ENCODE measurements at places on chromosomes 2 and 18. TPM values are rescaled to one million over a fixed set of nuclear protein-coding genes. Genes with fewer than 3 reads are reported as not detected.

The LYG1 gene
- 3.0 TPM for polyA plus RNA-seq

- no peak for DNase-seq
Observed at GRCh38 chr2:184523732-184524131, 74.6 kb upstream of the ZNF804A start.

- DNase-seq, result no peak
Observed at GRCh38 chr2:231523451-231524285, 6.6 kb downstream of the NMUR1 start.

- DNase-seq, result no peak
Observed at GRCh38 chr2:31066551-31066950, 71.7 kb downstream of the GALNT14 start.

DNA sequence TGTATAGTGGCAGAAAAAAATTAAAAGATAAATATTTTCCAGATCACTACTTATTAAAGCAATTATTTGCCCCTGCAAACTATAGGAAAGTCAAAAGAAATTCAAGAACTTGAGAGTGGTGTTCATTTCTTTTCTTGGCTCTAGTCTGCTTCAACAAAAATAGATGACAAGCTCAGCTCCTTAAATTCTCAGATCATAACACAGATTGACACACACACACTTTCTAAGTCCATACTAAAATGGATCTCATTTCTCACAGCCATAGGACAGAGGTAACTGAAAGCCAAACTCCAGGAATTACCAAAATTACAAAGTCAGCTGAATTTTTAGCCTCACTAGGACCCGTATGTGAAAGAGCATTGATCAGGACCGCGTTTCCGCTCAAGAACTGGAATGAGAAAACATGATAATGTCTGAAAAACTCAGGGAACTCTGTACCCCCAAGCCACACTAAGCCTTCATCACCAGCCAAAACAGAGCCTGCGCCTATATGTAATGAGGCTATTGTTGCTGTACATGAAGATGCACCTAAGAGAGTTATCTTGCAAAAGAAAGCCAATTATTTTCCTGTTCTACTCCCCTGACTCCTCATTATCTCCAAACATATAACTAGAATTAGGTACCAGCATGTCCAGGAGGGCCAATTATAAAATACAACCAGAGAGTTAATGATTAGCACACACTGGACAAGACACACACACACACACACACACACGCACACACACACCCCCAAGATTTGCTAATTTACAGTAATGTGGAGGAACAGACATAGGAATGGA is 16.5 kb upstream of the EFR3B start:
- peak; percentile 8 for DNase-seq

DNA sequence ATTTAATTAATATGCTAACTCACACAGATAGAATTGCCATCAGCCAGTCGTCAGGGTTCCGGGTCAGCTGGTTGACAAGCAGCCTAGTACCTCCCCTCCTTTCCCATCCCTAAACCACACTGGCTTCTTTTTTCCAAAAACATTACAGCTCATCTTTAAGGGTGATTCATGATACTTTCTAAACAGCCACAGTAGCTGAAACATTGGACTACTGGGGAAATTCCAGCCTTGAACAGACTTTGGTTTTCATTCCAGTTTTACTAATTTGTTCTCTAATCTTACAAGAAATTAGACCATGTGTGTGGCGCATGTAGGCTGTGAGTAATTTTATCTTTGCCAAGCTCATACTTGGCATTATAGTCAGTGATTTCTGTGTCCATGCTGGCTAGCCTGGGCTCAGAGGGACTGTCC is 110.8 kb downstream of the FMNL2 start:
- no peak for DNase-seq

The IL37 gene
- polyA plus RNA-seq, result not detected

DNA sequence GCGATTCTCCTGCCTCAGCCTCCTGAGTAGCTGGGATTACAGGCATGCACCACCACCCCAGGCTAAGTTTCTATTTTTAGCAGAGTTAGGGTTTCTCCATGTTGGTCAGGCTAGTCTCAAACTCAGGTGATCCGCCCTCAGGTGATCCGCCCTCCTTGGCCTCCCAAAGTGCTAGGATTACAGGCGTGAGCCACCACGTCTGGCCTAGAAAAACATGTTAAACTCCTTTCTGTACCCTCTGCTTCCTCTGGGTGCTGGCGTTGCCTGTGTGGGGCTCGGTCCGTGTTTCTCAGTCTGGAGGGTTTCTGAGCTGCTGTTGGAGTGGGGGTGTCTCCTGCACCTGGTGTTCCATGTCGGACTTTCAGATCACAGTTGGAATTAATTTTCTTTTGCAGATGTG is 17.9 kb downstream of the LDLRAD4 start:
- DNase-seq, result no peak

The VIL1 gene
- polyA plus RNA-seq, result 22.8 TPM

DNA sequence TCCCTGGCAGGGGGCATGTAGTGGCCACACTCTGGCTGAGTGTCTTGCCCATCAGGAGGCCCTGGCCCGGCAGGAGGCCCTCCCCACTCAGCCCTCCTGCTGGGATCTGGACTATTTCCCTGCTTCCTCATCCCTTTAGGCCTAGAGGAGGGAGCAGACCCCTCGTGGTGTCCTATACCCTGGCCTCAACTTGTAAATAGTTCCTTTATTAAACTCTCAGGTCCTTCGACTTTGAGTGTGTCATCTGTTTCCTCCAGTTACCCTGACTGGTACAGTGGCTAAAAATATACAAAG is 166.7 kb upstream of the GLI2 start:
- DNase-seq, result no peak

- DNase-seq, result no peak
Observed at GRCh38 chr2:219636144-219636915, 8.9 kb downstream of the SLC4A3 start.

DNA sequence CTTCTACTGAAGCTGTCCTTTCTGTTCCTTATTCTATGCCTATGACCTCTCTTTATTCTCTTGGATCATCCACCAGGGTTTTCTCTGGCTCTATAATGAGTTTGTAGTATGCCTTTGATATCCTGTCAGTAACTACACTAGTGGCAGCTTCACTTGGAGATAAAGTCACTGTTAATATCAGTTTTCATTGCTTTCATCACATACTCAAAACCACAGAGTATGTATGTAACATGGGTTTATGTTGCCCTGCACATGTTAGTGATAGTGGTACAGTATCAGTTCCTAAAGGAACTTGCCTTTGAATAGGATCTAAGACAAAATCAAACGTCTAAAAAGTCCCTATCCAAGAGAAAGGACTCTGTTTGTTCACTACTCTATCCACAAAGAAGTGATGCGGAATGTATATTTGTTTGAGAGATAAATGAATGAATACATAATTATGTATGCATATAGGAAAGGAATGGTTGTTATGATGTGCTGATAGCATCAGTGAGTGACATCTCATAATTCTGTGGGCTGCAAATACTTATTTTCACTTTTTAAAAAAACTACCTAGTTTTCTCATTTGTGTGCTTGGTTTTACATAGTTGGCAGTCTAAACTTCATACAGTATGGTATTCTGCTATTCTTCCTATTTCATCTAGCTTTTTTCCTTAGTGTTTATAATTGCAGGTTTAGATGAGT is 45.1 kb downstream of the TET3 start:
- DNase-seq, result no peak

The HRH4 gene
- polyA plus RNA-seq, result 0.07 TPM

The EMILIN1 gene
- polyA plus RNA-seq, result 135 TPM

GRCh38 chr2:179802051-179802882 is 59.1 kb downstream of the ZNF385B start:
- no peak for DNase-seq

DNA sequence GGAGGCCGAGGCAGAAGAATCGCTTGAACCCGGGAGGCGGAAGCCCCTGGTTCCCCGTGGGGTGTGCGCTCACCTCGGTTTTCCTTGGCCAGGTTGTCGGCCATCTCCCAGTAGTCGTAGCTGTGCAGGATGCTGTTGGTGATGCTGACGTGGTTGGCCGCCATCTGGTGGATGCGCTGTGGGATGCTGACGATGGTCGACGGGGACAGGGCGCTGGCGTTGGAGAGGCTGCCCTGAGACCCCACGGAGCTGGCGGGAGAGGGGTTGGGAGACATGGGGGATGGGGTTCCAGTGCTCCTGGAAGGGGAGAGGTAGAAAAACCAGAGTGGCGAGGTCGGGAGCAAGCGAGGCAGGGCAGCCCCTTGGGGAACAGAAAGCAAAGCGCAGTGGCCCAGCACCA is 64.4 kb upstream of the REV1 start:
- no peak for DNase-seq

- no peak for DNase-seq
Observed at GRCh38 chr2:236761358-236761757, 191.7 kb downstream of the ACKR3 start.

- DNase-seq, result no peak
Observed at GRCh38 chr2:23399674-23400261, 14.8 kb downstream of the KLHL29 start.
